ENCODE measurements at places on chromosomes 16 and 17.

DNA sequence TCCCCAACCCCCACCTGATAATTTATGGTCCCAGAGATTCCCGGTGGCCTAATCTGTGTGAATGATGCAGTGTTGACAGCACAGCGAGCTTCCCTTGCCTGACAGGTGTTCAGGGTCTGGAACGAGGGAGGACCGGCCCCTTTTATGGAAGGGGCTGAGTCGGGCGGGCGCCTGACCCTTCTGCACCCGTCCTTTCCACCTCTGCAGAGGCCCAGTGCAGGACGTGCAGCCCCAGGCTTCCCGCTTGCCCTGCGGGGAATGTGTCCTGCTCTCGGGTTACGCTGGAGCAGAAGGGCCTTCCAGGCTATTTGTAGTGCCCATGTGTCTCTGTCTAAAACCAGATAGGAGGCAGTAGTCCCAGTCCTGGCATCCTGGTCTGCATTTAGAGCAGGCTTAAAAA lies 16.2 kb downstream of the SMTNL2 start:
- DNase-seq = no peak

DNA sequence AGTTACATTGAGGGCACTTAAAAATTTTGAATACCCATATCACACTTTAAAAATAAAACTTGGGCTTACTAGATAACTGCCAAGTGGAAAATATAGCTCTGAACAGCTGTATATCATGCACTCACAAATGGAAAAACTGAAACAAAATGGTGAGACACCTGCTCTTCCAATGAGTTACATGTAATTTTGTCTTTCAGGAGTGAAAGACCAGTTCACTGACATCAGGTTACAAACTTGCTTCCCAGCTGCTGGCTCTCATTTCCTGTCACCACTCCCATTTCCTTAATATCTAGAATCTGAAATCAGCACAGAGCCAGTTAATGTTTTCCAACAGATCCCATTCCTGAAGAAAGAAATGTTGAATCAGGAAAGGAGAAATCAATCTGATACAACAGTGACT lies 10.8 kb downstream of the CSNK2A2 start:
- no peak for DNase-seq

GRCh38 chr17:9677896-9678295 lies 32.6 kb downstream of the USP43 start:
- DNase-seq = no peak

GRCh38 chr17:50627782-50628601 lies 6.7 kb upstream of the ABCC3 start:
- DNase-seq = no peak

DNA sequence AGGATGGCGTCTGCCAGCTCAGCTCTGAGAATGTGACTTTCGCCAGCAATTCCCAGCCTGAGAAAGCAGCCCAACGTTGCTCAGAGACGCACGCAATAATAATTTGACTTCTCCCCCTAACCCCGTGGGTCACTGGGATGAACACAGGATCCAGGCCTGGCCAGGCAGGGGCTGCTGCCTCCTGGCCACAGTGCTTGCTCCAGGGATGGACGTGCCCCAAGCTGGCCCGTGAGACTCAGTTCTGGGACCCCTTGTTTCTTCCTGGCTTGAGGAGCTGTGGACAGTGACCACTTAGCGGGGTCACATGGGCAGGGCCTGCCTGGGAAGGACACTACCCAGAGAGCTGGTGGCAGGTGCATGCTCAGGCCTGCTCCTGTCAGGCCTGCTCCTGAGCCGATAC lies 13.5 kb upstream of the DPEP1 start:
- no peak for DNase-seq
